Stimulated activated CD4-positive, alpha-beta T cell treated with anti-CD3 and anti-CD28 coated beads, Interleukin-12 subunit alpha, Interleukin-12 subunit beta, amount 100 ng/mL, for 24 hours (primary cell): ENCODE measurements at places on chromosomes 5 and 9.

DNA sequence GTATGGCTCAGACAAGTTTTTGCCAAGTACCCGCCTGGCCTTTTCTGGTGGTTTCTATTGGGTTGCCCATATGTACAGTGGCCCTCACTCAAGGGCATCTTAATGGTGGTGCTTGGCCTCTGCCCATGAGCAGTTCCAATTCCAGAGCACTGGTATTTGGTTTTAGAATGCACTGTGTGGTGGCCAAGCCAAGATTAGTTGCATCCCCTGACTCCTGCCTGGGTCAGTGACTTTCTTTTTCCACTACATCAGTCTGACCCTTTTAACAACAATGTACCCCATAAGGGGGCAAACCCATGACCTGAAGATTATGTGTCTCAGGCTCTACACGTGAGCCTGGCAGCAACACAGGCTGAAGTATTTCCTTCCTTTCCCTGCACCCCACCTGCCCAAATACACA, 34.2 kb downstream of the NPR3 start:
- no peak for DNase-seq

DNA sequence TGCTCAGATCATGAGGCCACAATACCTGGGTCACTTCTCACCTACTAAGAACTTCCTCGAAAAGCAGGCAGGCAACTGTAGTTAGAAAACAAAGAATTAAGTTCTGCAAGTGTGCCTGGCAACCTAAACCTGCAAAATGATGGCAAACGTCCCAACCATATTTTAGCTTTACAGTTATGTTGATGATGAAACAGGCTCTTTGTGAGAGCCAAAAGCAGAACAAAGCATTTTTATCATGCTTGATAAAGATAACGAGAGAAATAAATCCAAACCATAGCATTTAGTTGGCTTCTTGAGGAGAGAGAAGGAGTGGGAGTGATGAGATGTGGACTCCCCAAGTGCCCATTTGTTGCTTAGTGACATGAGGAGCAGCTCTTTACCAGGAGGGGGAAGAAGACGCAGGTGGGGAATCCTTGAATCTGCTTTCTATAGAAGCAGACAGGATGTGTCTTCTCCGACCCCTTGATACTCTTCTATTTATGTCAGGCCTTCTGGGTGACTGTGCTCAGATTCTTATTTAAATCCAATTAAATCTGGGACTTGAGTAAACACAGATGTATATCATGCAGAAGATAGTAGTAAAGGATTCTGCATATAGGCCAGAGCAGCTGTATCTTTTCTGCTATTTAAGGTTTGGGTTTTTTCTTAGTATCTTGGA, 221.2 kb downstream of the TMEM167A start:
- no peak for DNase-seq

GRCh38 chr9:16828340-16829281, 41.9 kb downstream of the BNC2 start:
- DNase-seq, result no peak

GRCh38 chr9:87184956-87185642, 237.8 kb upstream of the GAS1 start:
- no peak for DNase-seq

GRCh38 chr9:81623778-81624177, 65.6 kb downstream of the TLE1 start:
- no peak for DNase-seq

- DNase-seq, result no peak
Measured at GRCh38 chr5:6412811-6413210, 34.5 kb upstream of the MED10 start.

DNA sequence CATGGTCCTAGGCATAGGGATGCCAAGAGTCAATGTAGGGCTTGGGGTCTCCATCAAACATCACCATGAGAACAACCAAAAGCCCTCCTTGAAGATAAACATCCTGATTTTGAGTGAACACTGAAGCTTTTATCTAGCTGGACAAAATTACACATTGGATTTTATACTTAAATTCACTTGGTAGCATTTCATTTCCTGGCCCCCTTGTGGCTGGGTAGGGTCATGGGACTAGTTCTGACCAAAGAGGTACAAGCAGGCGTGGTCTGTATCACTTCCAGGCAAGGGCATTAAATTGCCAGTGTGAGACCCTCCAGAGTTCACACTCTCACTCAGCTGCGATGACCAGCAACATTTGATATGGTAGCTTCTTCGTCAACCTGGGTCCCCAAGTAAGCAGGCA, 320.3 kb downstream of the ACTL7B start:
- no peak for DNase-seq

GRCh38 chr5:168773226-168773625, 194.1 kb upstream of the PANK3 start:
- no peak for DNase-seq

- DNase-seq, result no peak
Measured at GRCh38 chr5:24633715-24634325, 11.0 kb downstream of the CDH10 start.

GRCh38 chr5:56973473-56973872, 21.6 kb upstream of the MIER3 start:
- no peak for DNase-seq

DNA sequence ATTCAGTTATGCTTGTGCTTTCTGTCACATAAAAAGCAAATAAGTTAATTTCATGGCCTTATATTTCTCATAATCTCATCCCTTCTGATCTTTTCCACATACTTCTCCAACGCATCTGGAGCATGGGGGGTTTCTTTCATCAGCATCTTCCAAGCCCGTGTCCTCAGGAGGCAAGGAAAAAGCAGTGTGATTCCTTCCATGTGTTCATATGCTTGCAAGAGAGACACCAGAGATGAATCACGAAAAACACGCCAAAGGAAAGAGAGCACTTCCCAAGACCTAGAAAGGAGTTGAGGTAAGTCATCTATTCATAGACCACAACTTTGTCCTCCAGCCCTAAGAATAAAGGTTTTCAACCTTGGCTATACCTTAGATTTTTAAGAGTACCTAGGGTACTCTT, 26.0 kb upstream of the SVEP1 start:
- DNase-seq, result no peak

DNA sequence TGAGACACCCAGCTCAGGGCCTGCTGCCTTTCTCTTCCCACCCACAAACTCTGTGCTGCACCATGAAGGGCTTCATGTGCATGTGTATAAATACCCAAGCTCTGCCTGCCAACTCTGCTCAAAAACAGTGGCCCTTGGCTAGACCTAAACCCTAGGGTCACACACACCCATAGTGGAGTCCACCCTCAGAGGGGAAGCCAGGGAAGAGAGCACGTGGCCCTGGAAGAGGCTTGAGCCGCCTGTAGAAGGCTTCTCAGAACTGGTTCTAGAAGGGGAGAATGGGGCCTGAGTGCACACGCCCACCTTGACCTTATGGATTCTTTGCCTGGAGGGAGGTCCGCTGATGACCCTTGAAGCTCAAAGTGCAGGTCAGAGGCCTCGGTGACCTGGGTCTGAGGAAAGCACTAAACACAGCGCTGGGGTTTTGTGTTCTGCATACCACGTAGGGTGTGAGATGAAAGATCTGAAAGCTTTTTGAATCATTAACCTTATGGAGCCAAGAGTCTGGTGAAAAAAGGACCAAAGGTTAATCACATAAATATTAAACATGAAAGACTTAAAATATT, 60.6 kb downstream of the CYFIP2 start:
- DNase-seq, result no peak
